Fibroblast of pulmonary artery (primary cell): ENCODE measurements at places on chromosomes 2 and 18.

GRCh38 chr2:130966149-130966774 is 127.0 kb downstream of the FAM168B start:
- no peak for DNase-seq

GRCh38 chr2:100818606-100819369 is 1.2 kb upstream of the NPAS2 start:
- peak; percentile 93 for DNase-seq

GRCh38 chr2:102983786-102984185 is 222.0 kb downstream of the TMEM182 start:
- DNase-seq = no peak

- no peak for DNase-seq
Measured at GRCh38 chr18:48794251-48794970, 156.4 kb downstream of the SMAD7 start.

DNA sequence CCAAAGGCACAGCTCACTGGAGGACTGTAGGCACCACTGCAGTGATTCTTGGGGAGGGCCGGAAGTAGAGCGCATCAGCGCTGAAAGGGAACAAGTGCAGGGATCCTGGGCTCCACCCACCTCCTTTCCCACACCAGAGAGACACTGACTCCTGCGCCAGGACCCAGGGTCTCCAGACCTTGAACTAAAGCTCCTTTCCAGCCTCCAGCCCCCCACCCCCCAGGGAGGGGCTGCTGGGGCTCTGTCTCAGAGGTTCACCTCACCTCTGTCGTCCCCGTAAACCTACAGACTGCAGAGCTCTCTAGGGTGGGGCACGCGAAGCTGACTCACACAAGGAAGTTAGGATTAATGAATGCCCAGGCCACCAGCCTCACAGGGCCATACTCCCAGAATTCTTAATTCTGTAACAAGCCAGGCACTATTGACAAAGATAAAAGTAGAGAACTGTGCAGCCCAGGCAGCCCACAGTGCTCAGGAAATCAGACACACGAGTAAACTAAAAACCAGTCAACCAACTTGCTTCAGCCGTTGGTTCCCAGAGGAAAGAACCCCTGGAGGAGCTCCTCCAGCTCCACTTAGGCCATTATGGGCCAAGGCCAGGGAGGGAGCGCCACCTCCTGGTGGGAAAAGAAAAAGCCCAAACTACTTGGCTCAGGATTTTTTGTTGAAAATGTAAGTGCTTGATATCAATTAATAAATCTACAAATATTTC is 45.1 kb upstream of the ACAA2 start:
- DNase-seq = peak; percentile 86

DNA sequence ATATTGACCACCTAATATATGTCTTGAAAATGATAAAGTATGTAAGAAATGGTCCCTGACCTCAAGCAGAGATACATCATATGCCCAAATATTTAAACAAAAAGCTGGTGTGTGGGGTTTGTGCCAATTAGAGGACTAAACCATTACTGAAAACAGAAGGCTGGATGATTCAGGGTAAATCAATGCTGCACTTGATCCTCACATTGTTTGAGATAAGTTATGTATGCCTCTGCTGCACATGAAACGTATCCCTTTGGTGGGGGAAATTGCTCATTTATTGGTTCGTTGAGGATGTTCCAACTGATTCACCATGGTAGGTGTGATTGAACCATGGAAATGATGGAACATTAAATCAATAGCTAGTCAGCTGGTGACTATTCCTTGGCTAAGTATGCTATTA is 24.7 kb upstream of the DARS1 start:
- DNase-seq = no peak

DNA sequence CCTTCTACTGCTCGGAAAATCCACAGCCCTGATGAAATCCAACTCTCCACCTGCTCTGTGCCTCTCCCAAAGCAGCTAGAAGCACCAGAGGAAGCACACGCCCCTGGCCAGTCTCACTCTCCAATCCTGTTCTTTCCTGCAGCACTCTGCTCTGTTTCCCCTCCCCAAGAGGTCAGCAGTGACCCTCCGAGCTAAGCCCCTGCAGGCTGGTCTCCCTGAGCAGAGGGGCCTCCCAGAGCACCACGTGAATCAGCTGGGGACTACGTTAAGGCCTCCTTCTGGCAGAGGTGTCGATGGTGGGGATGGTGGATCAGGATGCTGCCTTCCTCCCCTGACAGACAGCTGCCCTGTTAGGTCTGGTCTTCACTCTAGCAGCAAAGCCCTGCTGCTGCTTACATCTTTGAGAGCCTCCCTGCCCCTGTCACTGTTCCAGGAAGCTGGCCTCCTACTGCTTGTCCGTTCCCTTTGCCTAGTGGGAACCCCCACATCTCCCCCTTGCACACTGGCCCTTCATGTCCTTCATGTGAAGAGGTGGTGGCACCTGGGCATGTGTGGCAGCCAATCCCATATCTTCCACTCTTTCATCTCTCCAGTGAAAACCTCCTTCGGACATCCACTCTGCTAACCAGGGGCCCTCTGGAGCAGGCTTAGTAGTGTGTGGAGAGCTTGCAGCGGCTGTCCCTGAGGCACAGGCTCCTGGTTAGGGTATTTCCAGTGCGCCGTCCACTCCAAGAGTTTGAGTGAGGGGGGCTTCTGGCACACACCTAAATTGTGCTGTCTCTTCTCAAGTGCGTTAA is 307.5 kb upstream of the HS6ST1 start:
- DNase-seq = no peak

GRCh38 chr2:74384051-74384450 is 3.9 kb upstream of the DCTN1 start:
- DNase-seq = peak; percentile 38

DNA sequence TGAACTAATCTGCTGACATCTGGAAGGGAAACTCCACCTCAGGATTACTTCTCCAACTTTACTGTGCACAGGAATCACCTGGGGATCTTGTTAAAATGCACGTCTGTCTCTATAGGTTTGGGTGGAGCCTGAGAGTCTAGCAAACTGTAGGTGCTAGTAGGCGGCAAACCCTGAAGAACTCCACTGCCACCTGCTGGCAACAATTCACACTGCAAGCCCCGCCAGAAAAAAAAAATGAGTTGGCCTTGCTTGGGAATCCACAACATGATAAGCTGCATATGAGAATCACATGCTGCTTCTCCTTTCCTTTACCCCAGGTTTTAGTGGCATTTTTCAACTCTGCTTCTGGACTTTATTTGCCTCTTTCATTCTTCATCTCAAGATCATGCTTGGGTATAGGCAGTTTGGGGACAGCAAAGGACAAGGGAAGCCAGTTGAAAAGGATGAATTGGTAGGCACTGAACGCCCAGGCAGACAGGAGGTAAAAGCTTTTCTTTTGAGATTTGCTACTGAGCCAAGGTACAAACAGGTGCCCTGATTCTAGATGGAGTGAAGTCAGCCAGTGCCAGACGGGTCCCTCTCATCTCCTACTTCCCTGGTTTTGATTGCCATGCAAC is 88.8 kb downstream of the VIT start:
- DNase-seq = peak; percentile 75

GRCh38 chr2:169765523-169765922 is 31.9 kb downstream of the KLHL23 start:
- peak; percentile 18 for DNase-seq

GRCh38 chr2:200171731-200172482 is 134.6 kb upstream of the SPATS2L start:
- DNase-seq = no peak

- peak; percentile 41 for DNase-seq
Measured at GRCh38 chr18:76491776-76492668, 3.0 kb downstream of the ZNF516 start.

GRCh38 chr2:12169721-12170120 is 423.3 kb downstream of the LPIN1 start:
- DNase-seq = peak; percentile 97

DNA sequence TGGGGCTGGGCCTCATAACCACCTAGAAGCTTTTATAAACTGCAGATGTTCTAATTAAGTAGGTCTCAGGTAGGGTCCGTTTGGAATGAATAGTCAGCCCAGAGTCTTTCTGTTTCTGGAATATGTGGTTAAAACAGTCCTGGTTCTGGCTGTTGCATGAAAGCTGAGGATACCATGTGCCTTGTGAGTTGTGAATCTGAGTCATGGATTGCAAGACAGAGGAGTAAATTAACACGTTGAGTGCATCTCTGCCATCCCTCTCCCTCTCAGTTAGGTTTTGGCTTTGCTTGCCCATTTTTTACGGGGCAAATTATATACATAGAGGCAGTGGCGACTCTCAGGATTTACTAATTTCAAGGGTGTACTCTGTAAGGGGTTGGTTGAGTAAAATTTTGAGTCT is 59.1 kb downstream of the NCK2 start:
- DNase-seq = no peak

- no peak for DNase-seq
Measured at GRCh38 chr18:12890964-12891363, 6.9 kb upstream of the PTPN2 start.

GRCh38 chr2:160934991-160935390 is 225.2 kb upstream of the TANK start:
- DNase-seq = no peak

- no peak for DNase-seq
Measured at GRCh38 chr2:50042771-50043170, 888.5 kb upstream of the FSHR start.

- DNase-seq = no peak
Measured at GRCh38 chr2:240324312-240325015, 111.0 kb upstream of the GPC1 start.

DNA sequence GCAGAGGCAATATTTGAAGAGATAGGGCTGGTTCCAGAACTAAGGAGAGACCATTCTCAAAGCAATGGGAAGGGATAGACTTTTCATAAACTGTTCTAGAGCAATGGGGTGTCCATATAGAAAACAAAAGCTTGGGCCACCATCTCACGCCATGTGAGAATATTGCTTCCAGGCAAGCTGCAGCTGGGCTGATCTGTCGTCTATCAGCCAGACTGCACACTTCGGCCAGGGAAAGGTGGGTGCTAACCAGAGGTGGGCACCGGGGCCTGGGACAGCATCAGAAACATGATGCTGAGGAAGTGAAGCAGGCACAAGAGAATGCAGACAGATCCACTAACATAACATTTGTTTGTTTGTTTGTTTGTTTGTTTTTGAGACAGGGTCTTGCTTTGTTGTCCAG is 43.7 kb downstream of the MYO7B start:
- DNase-seq = no peak

DNA sequence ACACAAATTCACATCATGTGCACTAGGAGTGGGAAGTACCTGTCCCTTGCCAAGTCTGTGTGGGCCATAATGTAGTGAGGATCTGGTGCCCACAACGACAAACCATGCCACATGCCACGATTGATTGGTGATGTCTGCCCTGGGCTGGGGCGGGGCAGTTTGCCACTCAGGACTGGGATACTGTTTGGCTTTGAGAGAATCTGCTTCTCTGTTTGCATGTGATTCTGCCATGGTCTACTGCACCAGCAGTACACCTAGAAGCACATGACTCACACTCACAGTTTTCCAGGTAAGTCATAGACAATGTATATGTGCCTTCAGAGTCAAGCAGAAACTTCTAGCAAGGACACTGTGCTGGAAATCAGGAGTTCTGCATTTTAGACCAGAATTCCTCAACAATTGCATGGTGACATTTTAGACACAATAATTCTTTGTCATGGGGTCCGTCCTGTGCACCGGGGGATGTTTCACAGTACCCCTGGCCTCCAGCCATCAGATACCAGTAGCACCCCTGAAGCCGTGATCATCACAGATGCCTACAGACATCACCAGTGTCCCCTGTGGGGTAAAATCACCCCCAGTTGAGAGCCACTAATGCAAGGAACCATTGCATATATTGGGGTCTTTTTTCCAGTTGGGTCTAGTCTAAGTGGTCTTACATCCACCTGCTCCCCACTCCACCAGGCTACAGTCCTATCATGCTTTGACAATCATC is 278.3 kb downstream of the EIPR1 start:
- no peak for DNase-seq

GRCh38 chr18:79868168-79868784 is 70.5 kb downstream of the KCNG2 start:
- DNase-seq = no peak

DNA sequence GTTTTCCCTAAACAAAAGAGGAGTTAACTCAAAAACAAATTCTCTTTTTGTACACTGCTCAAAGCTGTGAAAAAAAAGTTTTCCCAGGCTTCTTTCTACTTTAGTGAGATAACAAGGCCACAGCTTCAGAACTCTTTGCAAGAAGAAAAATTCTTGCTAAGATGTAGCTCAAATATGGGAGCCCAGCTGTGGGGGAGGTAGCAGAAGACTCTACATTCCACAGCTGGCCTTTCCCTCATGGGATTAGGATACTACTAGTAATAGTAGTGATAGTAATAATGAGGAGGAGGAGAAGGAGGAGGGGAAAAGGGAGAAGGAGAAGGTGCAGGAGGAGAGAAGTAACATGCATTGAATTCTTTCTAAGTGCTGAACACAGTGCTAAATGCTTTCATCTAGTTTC is 19.2 kb upstream of the CERS6 start:
- no peak for DNase-seq

GRCh38 chr2:174740721-174741120 is 23.6 kb downstream of the CHRNA1 start:
- no peak for DNase-seq

GRCh38 chr2:79253243-79253774 is 93.8 kb upstream of the REG3A start:
- no peak for DNase-seq

- no peak for DNase-seq
Measured at GRCh38 chr2:213766062-213766461, 481.8 kb downstream of the SPAG16 start.

DNA sequence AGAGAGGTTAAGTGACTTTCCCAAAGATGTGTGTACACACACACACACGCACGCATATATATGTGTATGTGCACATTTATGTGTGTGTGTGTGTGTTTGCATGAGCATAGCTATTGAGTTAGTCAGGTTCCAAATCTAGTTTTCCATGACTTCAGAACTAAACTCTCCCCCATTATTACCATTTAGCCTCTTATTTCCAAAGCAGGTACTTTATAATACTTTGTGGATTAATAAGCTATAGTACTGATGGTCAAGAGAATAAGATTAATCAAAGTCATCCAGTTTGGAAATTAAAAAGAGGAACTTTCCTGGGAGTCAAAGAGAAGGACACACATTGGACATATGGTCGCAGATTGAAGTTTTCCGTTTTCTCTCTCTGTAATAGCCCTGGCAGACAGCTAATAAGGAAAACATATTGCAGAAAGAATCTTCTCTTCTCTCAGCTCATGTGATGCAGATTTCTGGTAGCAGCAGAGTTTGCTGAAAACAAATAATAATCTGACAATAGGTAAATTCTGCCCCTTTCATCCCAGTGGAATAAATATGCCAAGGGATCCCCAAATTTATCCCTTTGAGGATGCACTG is 410.9 kb upstream of the TCF4 start:
- DNase-seq = no peak

DNA sequence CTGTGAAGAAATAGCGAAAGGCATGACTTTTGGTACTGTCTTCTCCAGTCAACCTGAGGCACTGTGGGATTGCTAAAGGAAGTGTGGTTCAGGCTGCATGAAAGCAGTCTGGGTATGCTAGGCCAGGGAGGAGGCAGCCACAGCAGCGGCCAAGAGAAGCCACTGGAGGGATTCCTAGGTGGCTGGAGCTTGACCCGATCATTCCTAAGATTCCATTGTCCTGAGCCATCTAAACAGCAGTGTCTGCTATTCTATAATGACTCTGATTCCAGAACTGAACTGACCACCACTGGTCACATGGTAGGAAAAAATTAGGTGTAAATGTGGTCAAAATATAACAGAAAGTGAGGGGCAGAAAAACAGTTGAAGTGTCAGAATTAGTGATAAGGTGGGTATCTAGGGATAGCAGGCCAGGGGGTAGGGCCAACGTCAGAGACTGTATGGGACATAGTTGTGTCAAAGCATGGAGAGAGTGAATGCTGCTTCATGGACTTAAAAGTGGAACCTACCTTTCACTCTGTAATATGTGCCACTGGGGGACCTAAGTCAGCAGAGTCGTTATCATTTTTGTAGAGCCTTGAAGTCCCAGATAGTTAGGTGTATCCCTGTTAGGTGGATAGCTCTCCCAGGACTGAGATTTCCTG is 204.6 kb downstream of the CTNNA2 start:
- peak; percentile 32 for DNase-seq
